ENCODE measurements at places on chromosomes 1 and 21.

DNA sequence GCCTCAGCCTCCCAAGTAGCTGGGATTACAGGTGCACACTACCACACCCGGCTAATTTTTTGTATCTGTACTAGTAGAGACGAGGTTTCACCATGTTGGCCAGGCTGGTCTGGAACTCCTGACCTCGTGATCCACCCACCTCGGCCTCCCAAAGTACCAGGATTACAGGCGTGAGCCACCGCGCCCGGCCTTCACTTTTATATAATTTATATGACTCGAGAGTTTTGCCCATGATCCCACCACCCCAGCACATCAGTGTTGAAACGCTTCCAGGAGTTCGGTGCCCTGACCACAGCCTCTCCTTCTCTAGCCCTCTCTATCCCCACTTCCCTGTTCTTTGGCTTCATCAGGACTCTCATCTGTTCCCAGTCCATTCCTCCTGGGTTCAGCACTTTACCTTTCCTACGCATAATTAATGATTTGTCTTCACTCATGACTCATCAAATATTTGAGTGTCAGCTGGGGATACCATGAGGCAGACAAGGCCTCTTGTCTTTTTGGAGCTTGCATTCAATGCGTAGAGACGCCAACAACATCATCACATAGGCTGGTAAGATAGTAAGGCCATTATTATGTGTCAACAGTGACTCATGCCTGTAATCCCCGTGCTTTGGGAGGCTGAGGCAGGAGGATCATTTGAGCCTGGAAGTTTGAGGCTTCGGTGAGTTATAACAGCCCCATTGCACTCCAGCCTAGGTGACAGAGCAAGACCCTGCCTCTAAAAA, 1.4 kb downstream of the PMF1 start:
- no peak for DNase-seq

- no peak for DNase-seq
Measured at GRCh38 chr1:205319081-205320018, 2.2 kb downstream of the NUAK2 start.

DNA sequence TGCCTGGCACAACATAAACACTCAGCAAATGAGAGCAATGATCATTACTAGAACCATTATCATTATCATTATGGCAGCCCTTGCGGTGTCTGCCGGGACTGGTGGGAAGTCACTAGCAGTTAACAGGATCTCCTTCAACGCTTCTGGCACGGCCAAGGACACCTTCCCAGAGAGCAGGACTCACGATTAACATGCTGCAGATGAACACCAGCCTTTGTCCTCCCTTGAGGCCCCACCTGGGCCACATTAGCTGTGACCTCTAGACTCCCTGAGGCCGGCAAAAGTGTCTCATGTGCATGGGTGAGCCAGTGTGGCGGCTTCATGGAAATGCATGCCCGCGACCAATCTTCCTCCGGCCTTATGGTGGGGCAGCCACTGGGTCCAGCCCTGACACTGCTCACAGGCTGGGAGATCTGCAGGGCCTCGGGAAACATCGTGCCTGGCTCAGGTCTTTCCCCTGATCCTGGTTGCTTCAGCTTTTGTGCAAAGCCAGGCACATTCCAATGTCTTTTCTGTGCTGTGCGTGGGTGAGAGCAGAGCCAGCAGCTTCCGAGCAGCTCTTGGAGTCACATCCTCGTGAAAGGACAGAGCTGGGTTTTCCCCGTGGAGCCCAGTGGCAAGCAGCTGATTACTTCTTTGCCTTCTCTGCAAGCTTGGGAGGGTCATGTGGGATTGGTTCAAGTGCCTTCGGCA, 107.3 kb downstream of the HMGB4 start:
- no peak for DNase-seq

DNA sequence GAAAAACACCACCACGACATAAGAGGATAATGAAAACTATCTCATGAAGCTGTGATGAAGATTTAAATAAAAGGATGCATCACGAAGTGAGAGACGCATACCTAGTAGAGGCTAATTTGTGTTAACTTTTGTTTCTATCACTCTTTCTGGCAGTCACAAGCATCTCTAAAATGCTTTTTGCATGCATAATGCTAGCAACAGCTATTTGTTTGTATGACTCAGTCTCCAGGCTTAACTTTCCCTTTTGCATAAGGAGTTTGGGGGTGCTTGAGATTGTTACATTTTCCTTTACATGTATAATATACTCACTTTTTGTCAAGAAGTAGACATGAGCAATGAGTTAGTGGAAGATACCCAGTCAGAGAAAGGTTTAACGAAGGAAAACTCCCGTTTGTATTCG, 385.4 kb downstream of the DISC1 start:
- DNase-seq = no peak

- no peak for DNase-seq
Measured at GRCh38 chr1:184622136-184622823, 132.4 kb downstream of the EDEM3 start.

DNA sequence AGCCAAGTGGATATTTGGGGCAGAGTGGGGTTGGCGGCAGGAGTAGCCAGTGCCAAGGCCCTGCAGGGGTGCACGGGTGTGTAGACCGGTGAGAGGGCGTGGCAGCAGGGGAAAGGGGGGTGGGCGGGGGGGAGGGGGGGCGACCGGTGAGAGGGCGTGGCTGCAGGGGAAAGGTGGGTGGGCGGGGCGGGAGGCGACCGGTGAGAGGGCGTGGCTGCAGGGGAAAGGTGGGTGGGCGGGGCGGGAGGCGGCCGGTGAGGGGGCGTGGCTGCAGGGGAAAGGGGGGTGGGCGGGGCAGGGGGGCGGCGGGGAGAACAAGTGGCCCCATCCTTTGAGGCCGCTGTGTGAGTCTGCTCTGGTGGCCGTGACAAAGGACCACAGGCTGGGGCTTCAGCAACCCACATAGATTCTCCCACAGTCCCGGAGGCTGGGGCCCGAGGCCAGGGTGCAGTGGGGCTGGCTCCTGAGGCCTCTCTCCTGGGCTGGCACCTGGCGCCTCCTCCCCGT, 25.8 kb downstream of the RRP1 start:
- DNase-seq = no peak

GRCh38 chr1:88013485-88013884, 670.6 kb upstream of the PKN2 start:
- DNase-seq = no peak

DNA sequence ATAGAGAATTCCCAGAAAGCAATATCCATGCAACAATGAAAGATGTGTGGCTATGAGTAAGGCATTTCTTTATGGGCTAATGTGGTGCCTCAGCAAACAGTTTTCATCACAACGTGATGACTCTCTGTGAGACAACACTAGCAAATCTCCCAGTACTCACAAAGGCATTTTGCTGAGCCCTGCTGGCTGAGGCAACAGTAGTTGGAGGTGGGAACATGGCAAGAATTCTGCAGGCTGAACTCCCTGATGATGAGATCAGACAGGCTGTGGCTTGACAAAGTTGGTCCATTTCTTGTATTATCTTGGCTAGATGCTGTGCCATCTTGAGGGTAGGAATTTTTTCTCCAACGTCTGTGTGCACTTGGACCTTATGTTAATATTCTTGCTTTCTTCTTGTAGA, 24.6 kb downstream of the PROX1 start:
- DNase-seq = no peak

Measured in activated CD4-positive, alpha-beta T cell treated with anti-CD3 and anti-CD28 coated beads for 24 hours (primary cell).